ENCODE measurements at places on chromosomes 3 and 15.

GRCh38 chr3:47409688-47410416 is 29.0 kb downstream of the PTPN23 start:
- no peak for DNase-seq

DNA sequence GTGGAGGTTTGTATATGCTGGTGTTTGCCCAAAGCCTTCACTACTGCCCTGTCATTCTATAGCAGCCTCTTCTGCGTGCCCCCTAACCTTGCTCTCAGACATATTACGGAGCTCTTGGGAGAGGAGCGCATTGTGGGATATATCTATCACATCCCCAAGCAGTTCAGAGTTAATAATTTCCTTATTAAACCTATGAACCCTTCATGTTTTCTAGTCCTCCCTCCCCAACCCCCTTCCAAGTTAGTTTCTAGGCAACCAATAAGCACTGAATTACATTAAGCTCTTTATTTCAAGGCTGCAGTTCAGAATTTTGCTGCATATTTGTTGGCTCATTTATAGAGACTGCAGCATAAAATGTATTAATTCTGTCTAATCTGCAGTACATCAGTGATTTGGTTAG is 57.3 kb upstream of the GRM7 start:
- no peak for DNase-seq

GRCh38 chr3:108292450-108292849 is 3.9 kb upstream of the HHLA2 start:
- no peak for DNase-seq

DNA sequence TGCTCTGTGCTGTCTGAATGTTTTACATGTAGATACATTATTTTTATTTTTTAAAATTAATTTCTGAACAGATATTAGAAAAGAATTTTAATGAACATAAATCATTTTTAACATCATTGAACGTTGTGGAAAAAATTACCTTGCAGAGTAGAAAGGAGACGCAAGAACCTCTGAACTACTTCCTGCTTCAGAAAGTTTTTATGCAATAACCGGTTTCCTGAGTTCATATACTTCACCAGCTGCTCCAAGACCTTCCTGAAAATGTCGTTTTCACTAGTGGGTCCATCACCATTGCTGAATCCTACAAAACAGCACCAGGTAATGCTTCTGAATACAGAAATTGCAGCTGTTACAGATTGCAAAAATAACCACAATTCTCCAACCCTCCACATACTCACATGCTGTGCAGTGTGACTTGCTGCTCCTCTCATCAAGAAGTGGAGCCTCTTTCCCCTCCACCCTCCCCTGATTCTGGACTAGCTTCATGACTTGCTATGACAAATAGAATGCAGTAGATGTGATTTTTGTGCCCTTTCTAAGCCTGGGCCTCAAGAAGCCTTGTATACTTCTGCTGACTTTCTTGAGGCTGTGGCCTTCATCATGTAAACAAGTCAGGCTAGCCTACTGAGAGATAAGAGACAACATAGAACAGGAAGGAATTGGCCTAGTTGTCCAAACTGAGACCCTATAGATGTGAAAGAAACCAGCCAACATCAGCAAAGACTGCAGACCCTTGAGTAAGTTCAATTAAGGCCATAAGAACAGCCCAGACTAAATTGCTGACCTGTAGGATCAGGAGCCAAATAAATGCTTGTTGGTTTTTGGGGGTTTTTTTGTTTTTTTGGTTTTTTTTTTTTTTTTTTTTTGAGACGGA is 80.4 kb downstream of the TRANK1 start:
- no peak for DNase-seq

GRCh38 chr15:92075764-92076163 is 222.3 kb downstream of the SLCO3A1 start:
- no peak for DNase-seq

GRCh38 chr3:73592154-73593144 is 32.3 kb downstream of the PDZRN3 start:
- no peak for DNase-seq

DNA sequence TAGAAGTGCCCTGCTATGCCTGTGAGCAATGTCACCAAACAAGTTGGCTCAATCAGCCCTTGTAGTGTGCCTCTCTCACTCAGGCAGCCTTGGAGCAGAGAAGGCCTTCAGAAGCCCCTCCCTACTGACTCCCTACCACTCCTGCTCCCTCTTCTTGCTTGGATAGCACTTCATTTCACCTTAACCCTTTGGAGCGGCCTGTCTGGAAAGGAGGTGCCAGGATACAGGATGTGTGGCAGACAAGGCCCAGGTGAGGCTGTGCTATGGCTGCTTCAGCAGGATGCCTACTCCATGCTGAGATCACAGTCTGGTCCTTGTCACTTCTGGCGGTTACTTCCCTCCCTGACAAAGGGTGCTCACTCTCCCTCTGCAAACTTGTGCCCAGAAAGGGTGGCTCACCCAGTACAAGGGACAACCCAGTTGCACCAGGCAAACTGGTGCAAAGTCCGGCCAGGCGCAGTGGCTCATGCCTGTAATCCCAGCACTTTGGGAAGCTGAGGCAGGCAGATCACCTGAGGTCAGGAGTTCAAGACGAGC is 1.1 kb downstream of the MON1A start:
- DNase-seq: no peak

DNA sequence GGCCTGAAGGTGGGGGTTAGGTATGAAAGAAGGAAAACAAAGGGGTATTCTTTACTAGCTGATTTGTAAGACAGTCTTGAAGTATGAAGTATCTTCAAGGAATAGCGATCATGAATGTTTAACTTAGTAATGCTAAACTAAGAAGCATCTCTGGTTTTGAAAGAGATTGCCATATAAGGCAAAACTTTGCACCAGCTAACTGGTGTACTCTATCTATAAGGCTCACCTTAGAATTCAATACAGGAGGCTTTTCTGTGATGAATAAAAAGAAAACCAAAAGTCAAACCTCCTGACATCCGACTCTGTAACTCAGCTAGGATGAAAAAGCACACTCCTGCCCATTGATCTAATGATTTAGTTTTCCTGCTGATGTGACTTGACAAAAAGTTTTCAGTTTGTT is 54.7 kb downstream of the FOXP1 start:
- DNase-seq: no peak

DNA sequence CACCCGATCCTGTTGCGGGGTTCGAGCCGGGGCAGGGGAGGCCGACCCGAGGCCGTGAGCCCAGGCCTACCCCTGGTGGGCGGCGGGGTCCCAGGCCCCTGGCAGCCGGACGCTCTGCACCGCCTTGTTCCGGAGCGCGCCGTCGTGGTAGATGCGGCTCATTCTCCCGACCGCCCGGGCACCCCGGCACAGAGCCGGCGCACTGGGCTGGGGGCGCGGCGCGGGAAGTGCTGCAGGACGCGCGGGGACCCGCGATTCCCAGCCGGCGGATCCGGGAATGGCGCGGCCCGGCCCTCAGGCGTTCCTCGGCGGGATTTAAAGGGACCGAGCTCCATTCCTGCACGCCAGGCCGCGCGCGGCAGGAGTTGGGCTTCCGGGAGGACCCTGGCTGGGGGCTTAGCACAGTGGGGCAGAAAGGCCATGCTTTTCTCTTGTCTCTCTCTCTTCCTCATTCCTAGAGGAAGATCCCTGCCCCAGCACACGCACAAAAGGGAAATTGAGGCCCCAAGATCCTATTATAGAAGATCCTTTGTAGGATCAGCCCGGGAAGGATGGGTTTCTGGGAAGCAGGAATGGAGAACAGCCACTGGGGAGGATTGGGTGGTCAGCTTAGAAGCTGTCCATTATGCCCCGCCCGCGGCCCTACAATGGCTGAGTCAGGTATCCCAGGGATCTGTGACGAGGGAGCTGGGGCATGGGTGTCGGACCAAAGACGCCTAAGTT is at the start of gene ARPIN:
Gene ARPIN (minus strand): TSS at position 279 of the 723 bp plus-strand sequence. CDS start 117 bp downstream, at position 162.
- DNase-seq: no peak

- no peak for DNase-seq
Observed at GRCh38 chr3:138914870-138915502, 32.0 kb downstream of the FOXL2 start.

DNA sequence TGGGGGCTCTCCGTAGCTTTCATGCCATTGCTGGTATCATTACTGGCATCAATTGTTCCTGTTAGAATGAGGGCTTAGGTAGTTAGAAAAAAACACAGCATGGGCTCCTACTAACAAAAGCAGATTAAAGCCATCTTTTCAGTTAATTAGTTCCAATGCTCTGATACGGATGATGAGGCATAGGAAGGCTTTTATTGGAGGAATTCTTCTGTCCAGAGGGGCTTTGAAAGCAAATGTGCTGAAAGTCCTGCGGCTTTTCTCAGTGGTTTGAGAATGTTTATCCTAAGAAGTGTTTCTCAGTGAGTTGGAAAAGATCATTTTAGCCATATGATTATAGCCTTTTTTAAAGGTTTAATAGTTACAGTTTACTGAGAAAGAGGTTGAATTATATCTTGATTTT is 198.5 kb downstream of the THSD4 start:
- DNase-seq: no peak

DNA sequence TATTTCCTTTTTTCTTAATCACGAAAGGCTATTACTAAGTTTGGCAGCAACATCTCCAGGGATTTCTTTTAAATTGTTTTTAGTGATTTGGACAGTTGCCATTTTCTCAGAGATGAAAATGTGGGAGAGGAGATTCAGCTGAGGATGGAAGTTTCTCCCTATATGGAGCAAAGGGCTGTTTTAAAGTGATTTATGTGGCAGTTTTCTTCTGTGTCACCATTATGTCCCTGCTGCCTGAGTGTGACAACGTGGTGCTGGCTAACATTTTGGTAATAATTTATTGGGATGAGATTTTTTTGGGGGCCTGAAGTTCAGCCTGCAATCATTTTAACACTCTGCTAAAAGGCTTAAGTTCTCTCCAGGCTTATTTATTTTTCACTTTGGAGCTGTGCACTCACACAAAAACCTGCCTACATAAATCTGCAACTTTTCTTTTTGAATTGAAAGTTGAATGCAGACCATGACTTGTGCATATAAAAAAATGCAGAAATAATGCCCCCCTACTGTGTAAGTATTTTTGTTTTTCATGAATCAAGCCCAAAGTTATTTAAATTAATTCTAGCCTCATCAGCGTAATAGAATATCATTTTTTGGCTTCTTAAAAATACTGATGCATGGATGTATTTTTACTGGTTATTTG is 210.9 kb downstream of the ZIC1 start:
- DNase-seq: no peak

DNA sequence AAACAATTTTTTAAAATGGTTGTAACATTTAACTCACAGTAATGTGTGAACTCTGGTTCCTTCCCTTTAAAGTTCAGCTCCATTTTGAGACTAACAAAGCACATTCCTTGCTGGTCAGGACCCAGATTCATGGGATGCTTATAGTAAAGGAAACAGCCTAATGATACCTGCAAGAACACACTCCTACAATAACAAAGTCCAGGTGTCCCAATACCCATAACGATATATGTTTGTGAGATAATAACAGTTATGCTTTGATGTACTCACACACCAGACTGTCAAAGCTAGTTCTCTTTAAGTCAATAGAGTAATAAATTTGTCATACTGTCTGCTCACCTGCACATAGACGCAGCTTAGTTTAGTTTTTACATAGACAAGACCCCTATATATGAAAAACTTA is 15.9 kb upstream of the CCDC50 start:
- DNase-seq: no peak

DNA sequence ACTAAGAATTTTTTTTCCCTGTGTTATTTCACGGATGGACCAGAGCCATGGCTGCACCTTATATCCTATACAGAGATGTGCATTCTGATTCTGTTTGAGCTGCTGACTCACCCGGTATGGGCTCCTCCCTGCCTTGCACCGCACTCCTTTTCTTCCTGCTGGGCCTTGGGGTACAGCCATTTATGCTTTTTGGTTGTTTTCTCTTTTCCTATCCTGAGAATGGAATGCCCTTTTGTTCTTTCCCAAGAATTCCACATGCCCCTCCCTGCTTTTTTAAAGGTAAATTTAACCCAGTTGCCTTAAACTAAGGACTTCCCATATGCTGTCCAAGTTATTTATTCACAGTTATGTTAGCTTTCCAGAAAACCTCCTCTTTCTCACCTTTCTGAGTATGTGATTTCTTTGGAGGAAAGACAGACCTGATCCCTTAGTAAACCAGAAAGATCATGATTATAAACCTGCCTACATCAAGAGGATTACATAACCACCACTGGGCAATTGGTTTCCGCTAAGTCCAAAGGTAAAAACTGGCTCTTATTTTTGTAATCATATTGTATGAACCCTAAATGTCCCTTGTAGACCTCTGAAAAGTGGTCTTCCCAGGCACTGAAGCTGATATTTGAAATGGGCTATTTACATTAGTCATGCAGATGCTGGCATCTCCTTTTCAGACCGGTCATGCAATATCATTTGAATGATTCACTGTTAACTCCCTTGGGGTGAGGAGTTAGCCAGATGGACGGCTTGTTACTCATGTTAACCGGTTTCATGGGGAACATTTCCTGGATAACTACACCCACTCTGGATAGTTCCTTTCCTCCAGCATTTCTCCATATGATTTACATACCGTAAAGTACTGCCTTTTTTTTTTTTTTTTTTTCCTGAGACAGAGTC is 45.5 kb downstream of the TMOD3 start:
- DNase-seq: no peak

DNA sequence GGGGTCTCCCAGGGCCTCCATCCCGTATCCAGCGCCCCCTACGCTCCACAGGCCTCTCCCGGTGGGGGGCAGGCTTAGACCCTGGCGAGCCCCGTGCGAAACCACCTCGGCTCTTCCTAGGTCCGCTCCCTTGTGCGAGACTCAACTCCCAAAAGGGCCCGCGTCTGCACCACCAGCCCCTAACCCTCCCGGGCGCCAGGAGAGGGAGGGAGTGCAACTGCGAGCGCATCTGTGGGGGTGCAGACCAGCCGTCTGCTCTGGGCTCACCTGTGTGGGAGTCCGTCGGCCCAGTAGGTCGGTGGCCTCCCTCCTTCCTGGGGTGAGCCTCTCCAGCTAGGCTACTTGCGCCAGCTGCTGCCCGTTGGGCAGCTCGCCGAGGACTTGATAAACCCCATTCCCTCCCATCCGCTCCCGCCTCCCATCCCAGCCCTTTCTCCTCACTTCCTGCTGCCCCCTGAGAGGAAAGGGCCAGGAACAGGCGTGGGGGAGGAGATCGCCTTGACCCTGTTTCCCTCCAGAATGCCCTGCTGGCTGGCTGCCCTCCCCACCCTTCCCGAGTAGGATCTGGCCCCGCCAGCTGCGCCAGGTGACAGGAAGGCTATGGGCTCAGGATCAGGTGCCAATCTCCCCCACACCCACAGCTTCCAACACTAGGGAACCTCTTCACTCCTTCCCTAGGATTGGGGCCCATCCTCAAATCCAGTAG is at the start of gene HYAL2:
Gene HYAL2 (minus strand): TSS at position 360 of the 706 bp plus-strand sequence. CDS start 2,256 bp downstream, outside the sequence.
- DNase-seq: no peak

GRCh38 chr3:45932112-45932511 is 11.2 kb upstream of the CXCR6 start:
- no peak for DNase-seq

GRCh38 chr15:59131969-59132562 is 27.1 kb downstream of the CCNB2 start:
- no peak for DNase-seq

- no peak for DNase-seq
Observed at GRCh38 chr3:176663837-176664831, 533.1 kb downstream of the TBL1XR1 start.

GRCh38 chr15:67085818-67086636 is 20.6 kb downstream of the SMAD3 start:
- no peak for DNase-seq
